ENCODE measurements at places on chromosomes 11 and 22.
A peak's percentile ranks its signal among the peaks of the same experiment; 100 is the strongest.

DNA sequence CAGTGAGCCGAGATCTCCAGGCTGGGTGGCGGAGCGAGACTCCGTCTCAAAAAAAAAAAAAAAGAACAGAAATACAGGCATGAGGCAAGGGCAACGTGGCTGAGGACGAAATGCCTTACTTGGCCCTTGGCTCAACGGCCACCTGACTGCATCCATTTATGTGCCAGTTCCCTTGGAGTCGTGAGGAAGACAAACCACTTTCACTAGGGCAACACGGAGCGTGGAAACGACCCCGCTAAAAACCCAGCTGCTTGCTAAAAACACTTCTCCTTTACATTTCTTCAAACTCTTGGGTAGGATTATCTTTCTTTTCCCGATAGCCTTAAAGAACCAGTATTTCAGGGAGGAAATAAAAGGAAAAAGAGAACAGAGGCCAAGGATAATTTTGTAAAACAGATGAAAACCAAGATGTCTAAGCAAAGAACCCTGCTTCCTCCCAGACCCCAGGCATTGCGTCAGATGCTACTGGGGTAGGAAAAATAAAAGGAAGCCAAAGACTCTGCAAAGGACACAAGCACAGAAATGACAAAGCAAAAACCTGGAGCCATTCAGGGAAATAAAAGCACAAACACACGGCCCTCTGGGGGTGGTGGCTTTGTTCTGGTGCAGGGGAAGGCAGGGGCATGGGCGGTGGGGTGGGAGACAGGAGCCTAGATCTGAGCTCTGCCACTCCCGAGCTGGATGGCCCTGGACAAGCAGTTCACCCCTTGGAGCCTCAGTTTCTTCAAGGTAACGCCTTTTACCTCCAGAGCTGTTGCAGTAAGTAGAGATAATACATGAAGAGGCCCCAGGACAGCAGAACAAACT, 37.0 kb downstream of the PC start:
- no peak for DNase-seq

DNA sequence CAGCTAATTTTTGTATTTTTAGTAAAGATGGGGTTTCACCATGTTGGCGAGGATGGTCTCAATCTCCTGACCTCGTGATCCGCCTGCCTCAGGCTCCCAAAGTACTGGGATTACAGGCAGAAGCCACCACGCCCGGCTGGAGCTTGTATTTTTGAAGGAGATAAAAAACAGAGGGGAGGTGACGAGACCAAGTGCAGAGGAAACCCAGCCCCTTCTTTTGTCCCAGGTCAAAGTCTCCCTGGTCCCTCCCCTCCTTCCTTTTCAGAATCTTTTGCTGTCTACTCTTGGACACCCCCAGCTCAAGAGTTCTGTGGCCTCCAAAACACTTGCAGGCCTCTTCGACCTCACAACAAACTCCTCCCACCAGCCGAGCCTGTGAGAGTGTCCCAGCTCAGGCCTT, 12.2 kb upstream of the TMEM184B start:
- no peak for DNase-seq

DNA sequence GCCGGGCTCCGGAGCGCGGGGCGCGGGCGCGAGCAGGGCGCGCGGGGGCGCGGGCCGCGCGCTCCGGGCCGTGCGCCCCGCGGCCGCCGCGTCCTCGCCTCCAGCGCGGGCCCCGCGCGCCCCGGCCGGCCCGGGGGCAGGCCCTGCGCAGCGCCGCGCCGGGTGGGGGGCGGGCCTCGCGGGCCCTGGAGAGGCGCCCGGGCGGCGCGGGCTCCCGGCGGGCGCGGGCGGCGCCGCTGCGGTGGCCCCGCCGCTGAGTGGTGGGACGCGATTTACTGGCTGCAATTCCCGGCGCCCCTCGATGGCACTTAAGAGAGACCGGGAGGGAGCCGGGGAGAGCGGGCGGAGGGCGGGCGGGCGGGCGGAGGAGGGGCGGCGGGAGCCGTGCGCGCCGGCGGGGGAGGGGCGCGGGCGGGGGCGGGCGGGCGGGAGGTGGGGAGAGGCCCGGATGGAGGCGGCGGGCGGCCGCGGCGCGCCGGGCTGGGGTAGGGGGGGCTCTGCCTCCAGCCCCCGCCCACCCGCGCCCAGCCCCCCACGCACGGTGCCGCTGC, 73.2 kb upstream of the TCF20 start:
- DNase-seq: peak; percentile 60

DNA sequence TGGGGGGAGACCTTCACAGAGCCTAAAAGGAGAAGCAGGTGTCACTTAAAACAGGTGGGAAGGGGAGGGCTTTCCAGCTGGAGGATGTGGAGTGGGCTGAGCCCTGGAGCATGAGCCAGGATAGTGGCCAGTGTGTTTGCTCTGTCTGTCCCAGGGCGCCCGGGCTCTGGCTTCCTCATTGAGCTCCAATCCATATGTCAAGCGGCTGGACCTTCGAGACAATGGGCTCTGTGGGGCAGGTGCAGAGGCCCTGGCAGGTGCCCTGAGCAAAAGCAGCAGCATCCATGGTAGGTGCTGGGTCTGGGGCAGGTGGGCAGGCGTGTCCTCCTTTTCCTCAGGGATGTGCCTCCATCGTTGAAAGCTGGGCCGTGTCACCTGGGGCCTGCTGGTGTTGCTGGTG, 2.0 kb downstream of the LRRC74B start:
- no peak for DNase-seq

DNA sequence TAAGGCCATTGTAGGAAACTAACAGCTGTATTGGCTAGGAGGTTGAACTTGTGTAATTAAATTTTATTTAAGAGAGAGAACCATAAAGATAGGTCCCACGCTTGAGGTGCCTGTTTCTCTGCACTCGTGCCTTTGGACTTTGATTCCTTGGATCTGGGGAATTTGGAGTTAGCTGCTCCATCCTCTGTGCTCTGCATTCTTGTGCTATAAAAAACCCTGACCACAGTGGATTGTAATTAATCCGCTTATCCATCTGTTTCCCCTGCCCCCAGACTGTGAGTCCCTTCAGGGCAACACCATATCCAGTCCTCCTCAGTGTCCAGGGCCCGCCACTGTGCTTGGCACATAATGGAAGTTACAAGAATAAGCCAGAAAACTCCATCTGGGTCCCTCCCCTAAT, 169.8 kb downstream of the SPON1 start:
- DNase-seq: no peak

GRCh38 chr11:94907226-94907625, 66.1 kb downstream of the CWC15 start:
- no peak for DNase-seq

GRCh38 chr11:134358856-134359490, 27.2 kb downstream of the GLB1L2 start:
- DNase-seq: no peak

DNA sequence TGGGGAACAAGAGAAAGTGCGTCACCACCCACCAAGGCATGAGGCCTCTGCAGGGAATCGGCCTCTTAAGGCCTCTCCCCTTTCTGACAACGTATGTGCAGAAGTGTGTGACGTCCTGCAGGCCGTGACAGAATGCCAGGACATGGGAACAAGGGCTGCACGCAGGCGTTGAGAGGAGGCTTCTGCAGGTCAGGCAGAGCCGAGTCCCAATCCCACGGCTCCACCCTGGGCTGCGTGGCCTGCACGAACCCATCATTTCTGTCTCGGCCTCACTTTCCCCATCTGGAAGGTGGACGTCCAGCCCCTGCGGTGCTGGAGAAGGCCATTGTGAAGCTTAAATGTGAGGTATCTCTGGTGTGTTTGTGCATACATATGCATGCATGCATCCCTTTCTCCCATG, 61.8 kb downstream of the SHANK2 start:
- no peak for DNase-seq

- DNase-seq: no peak
Measured at GRCh38 chr11:115169251-115169650, 335.0 kb downstream of the CADM1 start.

- no peak for DNase-seq
Measured at GRCh38 chr11:117583063-117583801, 213.8 kb downstream of the DSCAML1 start.

- DNase-seq: no peak
Measured at GRCh38 chr22:28394513-28395110, 285.0 kb downstream of the TTC28 start.

- no peak for DNase-seq
Measured at GRCh38 chr11:107011977-107012376, 6.3 kb downstream of the GUCY1A2 start.

DNA sequence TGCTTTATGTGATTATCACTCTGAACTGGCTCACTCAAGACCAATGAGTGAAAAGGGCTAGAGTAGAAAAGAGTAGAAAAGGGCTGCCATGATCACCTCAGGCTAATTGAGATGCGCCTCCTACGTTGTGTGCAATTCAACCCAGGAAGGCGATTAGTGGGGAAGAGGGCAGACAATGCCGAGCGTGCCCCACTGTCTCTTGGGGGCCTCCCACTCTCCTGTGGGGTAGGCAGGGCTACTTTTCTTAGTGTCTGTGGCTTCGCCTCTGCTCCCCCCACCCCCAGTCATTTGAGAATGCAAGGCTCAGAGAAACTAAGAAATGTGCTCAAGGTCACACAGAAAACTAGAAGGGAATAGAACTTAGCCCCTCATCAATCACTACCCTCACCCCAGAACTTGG, 57.7 kb upstream of the RASD2 start:
- no peak for DNase-seq

GRCh38 chr11:9714272-9714940, 50.5 kb downstream of the SWAP70 start:
- no peak for DNase-seq

DNA sequence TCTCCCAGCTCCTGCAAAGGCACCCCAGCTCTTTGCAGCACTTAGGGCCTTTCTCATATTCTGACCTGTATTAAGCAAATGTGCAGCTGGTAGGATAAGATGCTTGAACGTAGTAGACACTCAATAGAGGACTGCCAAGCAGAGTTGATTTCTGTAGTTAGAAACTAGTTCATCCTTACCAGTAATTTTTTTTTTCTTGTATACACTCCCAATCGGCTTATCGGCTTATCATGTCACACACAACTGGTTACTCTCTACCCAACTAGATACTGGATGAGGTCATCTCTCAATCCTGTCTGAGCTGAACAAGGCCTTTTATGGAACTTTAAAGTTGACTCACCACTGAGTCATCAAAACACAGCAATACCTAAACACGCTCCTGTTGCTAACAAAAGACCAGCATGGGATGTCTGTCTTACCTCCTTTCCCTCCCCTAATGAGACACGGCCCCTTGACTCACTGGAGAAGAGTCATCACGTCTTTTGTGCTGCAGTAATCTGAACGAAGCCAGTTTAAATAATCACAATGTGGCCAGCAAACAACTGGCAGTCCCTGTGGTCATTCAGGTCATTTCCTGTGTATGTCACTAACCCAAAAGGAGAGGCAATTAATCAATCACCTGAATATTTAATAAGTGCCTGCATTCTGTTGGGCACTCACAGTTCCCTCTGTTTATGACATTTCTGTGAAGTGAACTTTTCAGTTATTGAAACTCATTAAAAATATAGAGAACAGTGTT, 7.5 kb upstream of the WEE1 start:
- no peak for DNase-seq

- no peak for DNase-seq
Measured at GRCh38 chr11:110490886-110491285, 61.1 kb downstream of the FDX1 start.

GRCh38 chr11:111723595-111723994, 42.6 kb downstream of the PPP2R1B start:
- DNase-seq: no peak

DNA sequence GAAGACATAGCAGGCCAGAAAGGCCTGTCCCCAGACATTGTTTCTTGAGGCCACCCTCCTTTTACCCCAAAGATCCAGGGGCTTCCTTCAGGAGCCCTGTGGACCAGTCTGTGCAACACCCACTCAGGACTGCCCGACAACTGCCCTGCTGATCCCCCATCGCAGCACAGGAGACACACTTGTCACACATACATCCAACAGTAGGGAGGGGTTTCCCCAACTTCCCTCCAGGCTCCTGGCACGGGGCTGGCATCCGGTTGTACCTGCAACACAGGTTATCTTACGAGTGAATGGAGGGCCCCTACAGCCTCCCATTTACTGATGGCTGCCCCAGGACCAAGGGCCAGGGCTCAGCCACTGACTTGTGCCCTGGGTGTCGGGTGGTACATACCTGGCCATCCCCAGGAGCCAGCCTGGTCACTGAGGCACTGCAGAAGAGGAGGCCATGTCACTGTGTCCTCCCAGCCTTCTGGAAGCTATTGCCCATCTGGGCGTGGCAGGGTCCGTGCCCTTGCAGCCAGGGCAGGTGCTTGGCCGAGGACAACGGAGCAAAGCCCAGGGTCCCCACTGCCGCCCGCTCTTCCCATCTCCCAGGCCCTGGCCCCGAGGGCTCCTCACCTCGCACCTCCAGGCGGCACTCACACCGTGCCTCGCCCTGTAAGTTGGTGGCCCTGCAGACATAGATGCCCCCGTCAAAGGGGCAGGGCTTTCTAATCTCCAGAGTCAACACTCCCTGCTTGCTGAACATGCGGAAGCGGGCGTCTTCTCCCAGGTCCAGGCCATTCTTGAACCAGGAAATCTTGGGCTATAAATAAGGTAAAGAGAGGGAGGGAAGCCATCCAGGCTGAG, 20.8 kb downstream of the MYBPC3 start:
- no peak for DNase-seq

DNA sequence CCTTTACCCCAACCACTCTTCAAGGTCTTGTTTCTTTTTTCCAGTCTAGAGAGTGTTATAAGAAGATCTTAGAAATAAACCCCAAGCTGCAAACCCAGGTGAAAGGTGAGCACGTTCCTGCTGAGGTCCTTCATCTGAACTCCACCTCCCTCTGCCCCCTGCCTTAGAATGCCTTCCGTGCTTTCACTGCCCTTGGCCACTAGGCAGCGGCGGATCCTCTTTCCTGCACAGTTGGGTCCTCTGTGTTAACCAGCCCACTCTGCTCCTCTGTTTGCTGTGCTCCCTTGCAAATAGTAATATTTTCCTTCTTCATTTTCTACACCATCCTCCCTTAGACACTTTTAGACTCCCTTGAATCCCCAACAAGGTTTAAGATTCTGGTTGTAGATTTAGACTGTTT, 24.3 kb downstream of the TTC12 start:
- no peak for DNase-seq

DNA sequence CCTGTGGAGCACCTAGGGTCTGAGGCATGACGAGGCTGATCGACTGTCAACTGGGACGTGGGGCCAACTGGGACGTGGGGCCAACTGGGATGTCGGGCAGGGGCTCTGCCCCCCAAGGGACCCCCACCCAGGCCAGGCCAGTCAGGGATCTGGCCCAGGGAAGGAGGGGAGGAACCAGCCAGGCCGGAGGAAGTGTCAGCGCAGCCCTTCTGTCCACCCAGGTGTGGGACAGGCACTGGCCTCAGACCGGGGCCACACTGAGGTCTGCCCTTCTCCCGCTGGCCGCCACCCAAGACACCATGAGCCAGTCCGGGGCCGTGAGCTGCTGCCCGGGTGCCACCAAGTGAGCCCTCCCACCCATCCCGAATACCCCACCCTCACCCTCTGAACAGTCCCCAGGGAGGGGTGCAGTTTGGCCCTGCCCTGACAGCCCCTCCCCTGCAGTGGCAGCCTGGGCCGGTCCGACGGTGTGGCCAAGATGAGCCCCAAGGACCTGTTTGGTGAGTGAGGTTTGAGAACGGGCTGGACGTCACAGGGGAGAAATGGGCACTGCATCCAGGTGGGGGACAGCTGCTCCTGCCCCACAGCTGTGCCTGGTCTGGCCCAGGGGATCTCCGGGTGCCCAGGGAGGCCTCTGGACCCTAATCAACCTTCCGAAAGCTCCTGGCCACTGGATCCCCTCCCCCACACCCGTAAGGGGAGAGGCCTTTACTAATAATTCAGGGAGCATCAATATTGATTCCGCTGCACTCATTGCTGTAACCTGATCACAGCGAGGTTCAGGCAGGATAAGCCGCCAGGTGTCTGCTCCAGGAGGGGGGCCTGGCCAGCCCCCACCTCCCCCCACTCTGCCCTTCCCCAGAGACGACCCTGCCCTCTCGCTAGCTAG, 3.3 kb downstream of the EPS8L2 start:
- DNase-seq: no peak
